MG63 (cell line): ENCODE measurements at places on chromosomes 4 and X. TPM values are rescaled to one million over a fixed set of nuclear protein-coding genes. Genes with fewer than 3 reads are reported as not detected.

- no peak for DNase-seq
Measured at GRCh38 chr4:132564920-132565319, 584.2 kb upstream of the PCDH10 start.

GRCh38 chrX:43448688-43449087, 207.4 kb upstream of the MAOA start:
- DNase-seq, result no peak

DNA sequence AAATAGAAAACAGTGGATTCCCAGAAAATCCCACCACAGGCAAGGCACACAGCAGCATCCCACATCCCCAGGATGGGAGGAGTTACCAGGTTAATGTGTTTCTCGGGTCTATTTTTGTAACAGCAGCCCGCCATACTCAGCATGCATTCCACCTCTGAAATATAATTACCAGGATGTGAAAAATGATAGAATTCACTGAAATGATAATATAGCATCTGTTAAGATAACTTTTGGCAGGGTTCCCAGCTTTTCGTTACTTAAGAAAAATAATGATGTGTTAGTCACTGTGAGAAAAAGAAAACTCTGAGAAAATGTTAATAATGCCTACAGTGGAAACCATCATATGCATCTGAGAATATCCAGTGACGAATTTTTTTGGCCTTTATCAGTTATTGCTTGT, 87.1 kb downstream of the VCX2 start:
- DNase-seq, result no peak

Gene FREM3
- total RNA-seq, result not detected in 2 replicates

Gene PDE6B
- total RNA-seq, result 0.10 TPM in 1 of 2 replicates, not detected in the other

Gene CDKL2
- not detected in 2 replicates for total RNA-seq

Gene EXOC1L
- total RNA-seq, result not detected in 2 replicates

Gene INTS12
- 8.3 and 14.0 TPM in 2 replicates for total RNA-seq

Gene ARMCX6
- total RNA-seq, result 38.8 and 53.5 TPM in 2 replicates
